Activated CD8-positive, alpha-beta memory T cell treated with anti-CD3 and anti-CD28 coated beads for 4 hours (primary cell): ENCODE measurements at places on chromosomes 7 and 10.

GRCh38 chr7:139937715-139938114 is 108.7 kb downstream of the TBXAS1 start:
- DNase-seq = no peak

DNA sequence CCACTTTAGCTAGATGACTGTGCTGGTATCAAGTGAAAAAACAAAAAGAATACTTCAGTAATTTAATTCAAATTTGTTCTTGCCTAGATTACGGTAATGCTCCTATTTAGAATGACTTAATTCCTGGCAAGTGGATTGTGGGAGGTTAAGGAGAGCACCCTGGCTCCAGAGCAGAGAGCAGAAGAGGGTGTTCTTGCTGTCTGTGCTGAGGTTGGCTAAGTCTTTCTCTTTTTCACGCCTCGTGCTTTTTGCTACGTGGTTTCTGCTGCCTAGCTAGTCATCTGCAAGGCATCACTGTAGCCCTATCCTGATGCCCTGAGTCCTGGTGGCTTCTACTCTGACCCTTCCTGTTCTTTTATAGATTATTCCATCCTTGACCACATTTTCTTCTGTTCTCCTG is 101.4 kb downstream of the INSYN2A start:
- no peak for DNase-seq

DNA sequence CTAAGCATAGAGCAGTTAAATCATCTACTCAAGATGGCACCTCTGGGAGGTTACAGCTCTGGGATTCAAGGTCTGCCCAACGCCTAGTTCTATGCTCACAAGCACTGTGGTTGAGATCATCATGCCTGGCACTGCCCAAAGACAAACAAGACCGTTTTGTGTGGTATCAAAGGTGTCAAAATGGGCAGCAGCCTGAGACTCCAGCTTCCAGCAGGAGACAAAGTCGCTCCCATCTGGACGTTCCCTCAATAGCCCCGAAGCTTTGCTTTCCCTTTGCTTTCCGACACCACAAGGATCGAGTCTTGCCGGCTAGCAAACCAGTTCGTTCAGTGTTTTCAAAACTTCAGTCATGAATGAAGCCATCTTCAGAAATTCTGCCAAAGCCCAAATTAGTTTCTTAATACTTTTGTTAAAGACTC is 5.1 kb downstream of the HABP2 start:
- no peak for DNase-seq

- no peak for DNase-seq
Observed at GRCh38 chr7:80900583-80901576, 18.0 kb downstream of the SEMA3C start.

DNA sequence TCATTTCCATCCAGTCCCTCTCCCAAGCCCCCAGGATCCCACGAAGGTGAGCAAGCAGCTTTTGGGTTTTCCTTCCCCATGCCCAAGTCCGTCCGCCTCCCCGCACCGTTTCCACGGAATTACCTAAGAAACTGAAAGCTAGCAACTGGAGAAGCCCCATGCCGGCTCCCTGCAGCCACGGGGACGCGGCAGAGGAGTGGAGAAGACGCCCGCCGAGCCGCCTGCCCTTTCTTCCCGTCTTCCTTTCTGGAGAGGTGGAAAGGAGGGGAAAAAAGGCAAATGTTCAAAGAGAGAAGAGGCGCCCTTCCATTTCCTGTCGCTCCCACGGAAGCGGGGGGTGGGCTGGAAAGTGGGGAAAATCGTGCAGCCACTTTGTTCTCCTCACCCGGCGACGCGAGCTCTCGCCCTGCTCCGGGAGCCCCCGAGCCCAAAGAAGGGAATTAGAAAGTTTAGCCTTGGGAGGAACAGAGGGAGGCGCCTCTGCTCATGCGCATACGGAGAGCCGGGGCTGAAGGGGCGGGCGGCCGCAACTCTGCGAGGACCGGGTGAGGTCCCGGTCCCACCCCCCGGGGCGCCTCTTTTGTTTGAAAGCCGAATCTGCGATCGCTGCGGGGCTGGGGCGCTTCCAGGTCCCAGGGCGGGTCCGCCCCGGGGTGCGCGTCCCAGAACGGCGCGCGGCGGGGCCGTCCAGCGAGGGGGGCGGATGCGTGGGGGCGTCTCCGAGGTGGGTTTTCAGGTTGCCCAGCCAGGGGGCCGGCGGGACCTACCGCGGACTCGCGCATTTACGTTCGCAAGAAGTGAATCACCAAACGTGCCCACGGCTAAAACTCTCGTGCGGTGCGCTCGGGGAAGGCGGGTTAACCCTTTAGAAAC is at the start of gene LAMB1:
TSS of gene LAMB1 (minus strand) at position 436 of the 873 bp plus-strand sequence. CDS start at position 160, 276 bp downstream.
- DNase-seq = no peak

GRCh38 chr7:141884539-141885225 is 31.5 kb upstream of the OR9A4 start:
- DNase-seq = no peak

GRCh38 chr10:36475746-36476145 is 649.7 kb upstream of the ANKRD30A start:
- no peak for DNase-seq
